ENCODE measurements at places on chromosomes 3 and 15.

GRCh38 chr15:24823473-24823872 lies 131.3 kb upstream of the SNRPN start:
- no peak overlapping the region for H3K4me3 ChIP-seq
- H3K36me3 ChIP-seq, result no peaks in the 10 kb centered on the region
- H3K4me1 ChIP-seq, result no peaks in the 10 kb centered on the region

GRCh38 chr3:71511446-71511845 lies 72.1 kb downstream of the FOXP1 start:
- H3K36me3 ChIP-seq, result no peaks in the 10 kb centered on the region
- no peaks in the 10 kb centered on the region for H3K27me3 ChIP-seq
- H3K4me3 ChIP-seq, result no peak overlapping the region
- no peak overlapping the region for H3K27ac ChIP-seq

DNA sequence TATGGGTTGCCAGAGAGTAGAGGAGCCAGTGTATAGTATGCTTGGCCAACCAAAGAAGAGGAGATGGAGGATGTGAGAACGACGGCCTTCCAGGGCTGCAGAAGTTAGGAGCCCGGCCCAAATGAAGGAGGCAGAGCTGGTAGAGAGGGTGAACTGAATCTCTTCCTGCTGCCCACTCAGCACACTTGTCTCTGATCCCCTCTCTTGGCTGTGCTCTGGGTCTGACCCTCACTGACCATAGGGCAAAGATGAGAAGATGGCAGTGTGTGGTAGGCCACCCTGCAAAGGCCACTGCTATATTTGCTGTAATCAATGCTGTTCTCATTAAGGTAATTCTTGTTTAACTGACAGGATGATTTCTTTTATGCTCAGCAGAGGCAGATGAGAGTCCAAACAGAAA lies 256.0 kb downstream of the OCA2 start:
- H3K4me1 ChIP-seq, result no peaks in the 10 kb centered on the region
- H3K36me3 ChIP-seq, result no peaks in the 10 kb centered on the region
- DNase-seq, result no peak
- H3K4me3 ChIP-seq, result no peak overlapping the region
- H3K27me3 ChIP-seq, result no peaks in the 10 kb centered on the region

- no peak for DNase-seq
- H3K4me1 ChIP-seq, result no peaks in the 10 kb centered on the region
- H3K27ac ChIP-seq, result no peak overlapping the region
- H3K36me3 ChIP-seq, result no peaks in the 10 kb centered on the region
Observed at GRCh38 chr15:67303490-67304363, 49.1 kb downstream of the IQCH start.

DNA sequence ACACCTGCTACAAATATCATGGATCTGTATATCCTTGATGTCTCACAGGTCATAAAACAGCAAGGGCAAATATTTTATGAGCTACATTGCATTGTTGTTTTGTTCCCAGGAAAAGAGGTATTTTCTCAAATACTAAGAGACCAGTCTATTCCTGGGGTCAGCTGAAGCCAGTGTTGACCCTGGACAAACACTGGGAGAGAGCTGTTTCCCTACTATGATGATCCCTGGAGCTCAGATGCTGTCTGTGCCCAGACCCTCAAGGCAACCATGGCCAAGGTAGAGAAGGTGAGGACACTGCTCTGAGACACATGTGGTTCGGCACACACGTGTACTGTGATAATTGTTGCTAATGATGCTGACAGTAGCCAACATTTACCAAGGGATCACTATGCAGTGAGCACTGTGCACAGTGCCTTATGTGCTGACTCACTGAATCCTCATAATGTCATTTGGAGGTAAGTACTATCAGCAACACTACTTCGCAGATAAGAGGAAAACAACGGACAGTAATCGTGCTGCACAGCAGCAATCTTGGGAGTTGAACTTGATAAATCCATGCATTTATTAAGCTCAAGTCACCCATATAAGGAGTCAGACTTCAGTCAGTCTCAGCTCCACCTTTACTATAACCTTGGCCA lies 943.6 kb downstream of the FHIT start:
- no peaks in the 10 kb centered on the region for H3K27me3 ChIP-seq
- DNase-seq, result no peak
- H3K27ac ChIP-seq, result no peak overlapping the region
- H3K4me3 ChIP-seq, result no peak overlapping the region
- H3K36me3 ChIP-seq, result no peaks in the 10 kb centered on the region
- no peaks in the 10 kb centered on the region for H3K4me1 ChIP-seq

- H3K4me1 ChIP-seq, result peaks cover 15% of the 10 kb centered on the region
- H3K4me3 ChIP-seq, result no peak overlapping the region
- DNase-seq, result no peak
- H3K36me3 ChIP-seq, result no peaks in the 10 kb centered on the region
- H3K27me3 ChIP-seq, result peaks cover 95% of the 10 kb centered on the region
- H3K27ac ChIP-seq, result no peak overlapping the region
Observed at GRCh38 chr3:49867400-49867799, 2.3 kb downstream of the CAMKV start.

All from esophagus squamous epithelium (tissue), 5 donors.